T-helper 17 cell (primary cell): ENCODE measurements at places on chromosomes 4 and X. TPM values are rescaled to one million over a fixed set of nuclear protein-coding genes. Genes with fewer than 3 reads are reported as not detected.

Gene CT45A5
- total RNA-seq = not detected

Gene FAM9B
- total RNA-seq = not detected

Gene TCEAL7
- not detected for total RNA-seq

Gene ATP2B3
- total RNA-seq = not detected

Gene DMRTC1
- total RNA-seq = not detected

Gene RASGEF1B
- total RNA-seq = 58.7 TPM

Gene NAT8L
- total RNA-seq = not detected

Gene NR3C2
- total RNA-seq = 41.0 TPM

Gene DCX
- not detected for total RNA-seq

Gene OPN1MW2
- total RNA-seq = not detected

Gene DAPP1
- 24.5 TPM for total RNA-seq

GRCh38 chr4:164779080-164779479, 25.1 kb downstream of the SMIM31 start:
- DNase-seq = no peak
- no peaks in the 10 kb centered on the region for H3K36me3 ChIP-seq
- peaks cover 9% of the 10 kb centered on the region for H3K27me3 ChIP-seq
- H3K4me3 ChIP-seq = no peak overlapping the region
- H3K27ac ChIP-seq = no peak overlapping the region

DNA sequence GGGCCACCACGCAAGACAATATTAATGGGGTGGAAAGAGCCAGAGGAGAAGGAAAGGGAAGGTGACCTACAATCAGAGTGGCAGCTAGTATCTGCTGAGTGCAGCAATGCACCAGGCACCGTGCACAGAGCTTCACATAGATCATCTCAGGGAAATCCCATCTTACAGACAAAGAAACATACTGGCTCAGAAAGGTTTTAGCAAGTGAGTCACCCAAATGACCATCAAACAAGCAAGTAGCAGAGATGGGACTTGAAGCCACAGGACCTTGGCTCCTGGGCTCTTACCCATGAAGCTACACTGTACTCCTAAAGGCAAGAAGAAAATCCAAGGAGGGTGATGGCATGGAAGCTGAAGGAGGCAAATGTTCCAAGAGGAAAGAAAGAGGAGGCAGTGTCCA, 6.8 kb downstream of the ANXA5 start:
- DNase-seq = no peak
- peaks cover 11% of the 10 kb centered on the region for H3K36me3 ChIP-seq
- H3K4me3 ChIP-seq = no peak overlapping the region
- no peaks in the 10 kb centered on the region for H3K27me3 ChIP-seq

- DNase-seq = no peak
- no peaks in the 10 kb centered on the region for H3K36me3 ChIP-seq
- peaks cover 8% of the 10 kb centered on the region for H3K4me1 ChIP-seq
- peaks cover 9% of the 10 kb centered on the region for H3K27me3 ChIP-seq
These were observed 107.6 kb downstream of the QRFPR start for GRCh38 chr4:121273191-121273590.

- H3K27me3 ChIP-seq = no peaks in the 10 kb centered on the region
- H3K4me3 ChIP-seq = peak overlapping the region; percentile 96
- no peaks in the 10 kb centered on the region for H3K36me3 ChIP-seq
- H3K27ac ChIP-seq = peak overlapping the region; percentile 90
- H3K4me1 ChIP-seq = peaks cover 15% of the 10 kb centered on the region
- DNase-seq = no peak
These were observed 986 bp downstream of the MTMR8 start for GRCh38 chrX:64394059-64394873.

DNA sequence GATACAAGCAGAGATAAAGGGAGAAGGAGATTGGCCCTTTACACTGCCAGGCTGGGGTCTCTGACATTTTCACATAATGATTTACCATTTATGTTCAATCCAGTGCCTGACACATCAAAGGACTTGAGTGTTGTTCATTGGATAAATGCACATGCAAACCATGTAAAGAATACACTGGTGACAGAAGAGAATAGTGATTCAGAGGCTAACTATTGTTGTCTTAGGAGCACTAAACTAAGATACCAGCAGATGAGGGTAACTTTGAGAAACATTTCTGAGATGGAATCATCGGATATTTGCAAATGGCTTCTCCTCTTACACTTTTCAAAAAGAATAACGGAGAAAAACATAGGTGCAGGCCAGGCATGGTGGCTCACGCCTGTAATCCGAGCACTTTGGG, 67.3 kb upstream of the HHIP start:
- no peak overlapping the region for H3K27ac ChIP-seq
- no peak for DNase-seq
- no peaks in the 10 kb centered on the region for H3K36me3 ChIP-seq
- H3K27me3 ChIP-seq = no peaks in the 10 kb centered on the region
- H3K4me1 ChIP-seq = no peaks in the 10 kb centered on the region

- H3K4me1 ChIP-seq = peaks cover 30% of the 10 kb centered on the region
- H3K27ac ChIP-seq = peak overlapping the region; percentile 76
- DNase-seq = no peak
- H3K36me3 ChIP-seq = peaks cover 2% of the 10 kb centered on the region
These were observed 8.6 kb downstream of the GALNT7 start for GRCh38 chr4:173177232-173177631.

DNA sequence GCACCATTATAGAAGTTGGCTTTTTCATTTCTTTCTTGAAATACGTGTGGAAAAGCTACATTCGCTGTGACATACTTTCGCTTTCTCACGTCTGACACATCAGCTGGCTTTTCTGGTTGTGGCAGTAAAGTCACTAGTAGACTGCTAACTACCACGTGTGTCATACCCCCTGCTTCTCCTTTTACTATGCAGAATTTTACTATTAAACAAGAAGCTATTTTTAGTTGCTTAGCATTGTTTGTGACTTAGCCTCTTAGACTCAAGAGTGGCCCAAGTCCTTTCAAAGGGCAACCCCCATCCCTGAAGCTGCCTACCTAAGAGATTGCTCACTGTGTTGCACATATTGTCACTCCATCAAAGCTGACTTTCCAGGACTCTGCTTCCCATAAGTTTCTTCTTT, 2.1 kb upstream of the IL2 start:
- peak overlapping the region; percentile 82 for H3K4me3 ChIP-seq
- peaks cover 33% of the 10 kb centered on the region for H3K4me1 ChIP-seq
- H3K27me3 ChIP-seq = no peaks in the 10 kb centered on the region
- DNase-seq = peak; percentile 12
- peak overlapping the region; percentile 87 for H3K27ac ChIP-seq
- H3K36me3 ChIP-seq = peaks cover 2% of the 10 kb centered on the region

GRCh38 chr4:7717161-7717560, 222.5 kb downstream of the AFAP1 start:
- no peak overlapping the region for H3K27ac ChIP-seq
- H3K27me3 ChIP-seq = peaks cover 33% of the 10 kb centered on the region
- no peak for DNase-seq
- peaks cover 2% of the 10 kb centered on the region for H3K4me1 ChIP-seq
- no peak overlapping the region for H3K4me3 ChIP-seq

DNA sequence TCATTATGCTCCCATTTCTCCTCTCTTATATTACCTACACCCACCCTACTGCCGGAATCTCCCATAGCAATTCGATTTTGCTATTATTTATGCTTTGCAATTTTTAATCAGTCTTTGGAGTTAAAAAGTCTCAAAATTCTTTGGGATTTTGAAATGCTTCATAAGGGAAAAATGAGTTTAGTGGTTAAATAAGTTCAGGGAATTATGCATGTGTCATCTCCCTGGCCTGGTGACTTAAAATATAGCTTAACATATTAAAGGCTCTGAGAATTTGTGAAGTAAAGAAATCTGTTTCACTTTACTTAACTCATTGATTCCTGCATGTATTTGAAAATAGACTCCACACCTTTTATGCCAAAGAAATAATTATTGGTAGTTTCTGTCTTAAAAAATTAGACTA, 185.1 kb upstream of the DIPK2B start:
- H3K27ac ChIP-seq = no peak overlapping the region
- no peaks in the 10 kb centered on the region for H3K36me3 ChIP-seq
- H3K4me3 ChIP-seq = no peak overlapping the region
- no peaks in the 10 kb centered on the region for H3K4me1 ChIP-seq

- peaks cover 34% of the 10 kb centered on the region for H3K4me1 ChIP-seq
- H3K4me3 ChIP-seq = peak overlapping the region; percentile 95
- no peaks in the 10 kb centered on the region for H3K27me3 ChIP-seq
- peak overlapping the region; percentile 99 for H3K27ac ChIP-seq
These were observed 1.4 kb upstream of the CLCN3 start for GRCh38 chr4:169618986-169619385.

DNA sequence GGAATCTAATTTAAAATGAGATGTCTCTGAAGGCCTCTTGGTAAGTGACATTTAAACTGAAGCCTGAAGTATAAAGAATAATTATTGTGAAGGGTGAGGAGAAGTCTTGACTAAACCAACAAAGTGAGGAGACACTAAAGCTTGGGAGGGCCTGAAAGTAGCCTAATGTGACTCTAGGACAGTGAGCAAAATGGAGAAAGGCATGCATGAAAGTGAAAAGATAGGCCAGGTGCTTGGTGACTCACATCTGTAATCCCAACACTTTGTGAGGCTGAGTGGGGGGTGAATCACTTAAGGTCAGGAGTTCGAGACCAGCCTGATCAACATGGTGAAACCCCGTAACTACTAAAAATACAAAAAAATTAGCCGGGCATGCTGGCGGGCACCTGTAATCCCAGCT, 46.9 kb upstream of the SMARCAD1 start:
- H3K4me1 ChIP-seq = peaks cover 5% of the 10 kb centered on the region
- no peaks in the 10 kb centered on the region for H3K27me3 ChIP-seq
- H3K4me3 ChIP-seq = no peak overlapping the region
- no peak for DNase-seq
- no peak overlapping the region for H3K27ac ChIP-seq

DNA sequence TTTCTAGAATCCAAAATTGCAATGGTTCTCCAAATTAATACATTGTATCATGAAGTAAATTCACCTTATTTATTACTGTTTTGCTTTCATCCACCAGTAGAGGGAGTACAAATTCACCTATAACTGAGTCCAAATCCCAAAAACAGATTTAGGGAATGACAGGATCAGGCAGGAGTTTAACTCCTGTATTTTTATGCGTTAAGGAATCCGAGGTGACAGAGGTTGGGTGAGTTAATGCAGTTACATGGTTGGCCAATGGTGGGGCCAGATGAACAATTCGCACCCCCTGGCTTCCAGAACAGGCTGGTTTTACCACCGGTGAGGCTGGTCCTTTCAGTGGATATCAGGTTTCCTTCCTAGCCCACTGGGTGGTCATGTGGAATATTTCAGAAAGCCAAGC, 82.4 kb downstream of the MTNR1A start:
- H3K36me3 ChIP-seq = no peaks in the 10 kb centered on the region
- no peak overlapping the region for H3K4me3 ChIP-seq
- H3K4me1 ChIP-seq = peaks cover 3% of the 10 kb centered on the region
- no peak overlapping the region for H3K27ac ChIP-seq

DNA sequence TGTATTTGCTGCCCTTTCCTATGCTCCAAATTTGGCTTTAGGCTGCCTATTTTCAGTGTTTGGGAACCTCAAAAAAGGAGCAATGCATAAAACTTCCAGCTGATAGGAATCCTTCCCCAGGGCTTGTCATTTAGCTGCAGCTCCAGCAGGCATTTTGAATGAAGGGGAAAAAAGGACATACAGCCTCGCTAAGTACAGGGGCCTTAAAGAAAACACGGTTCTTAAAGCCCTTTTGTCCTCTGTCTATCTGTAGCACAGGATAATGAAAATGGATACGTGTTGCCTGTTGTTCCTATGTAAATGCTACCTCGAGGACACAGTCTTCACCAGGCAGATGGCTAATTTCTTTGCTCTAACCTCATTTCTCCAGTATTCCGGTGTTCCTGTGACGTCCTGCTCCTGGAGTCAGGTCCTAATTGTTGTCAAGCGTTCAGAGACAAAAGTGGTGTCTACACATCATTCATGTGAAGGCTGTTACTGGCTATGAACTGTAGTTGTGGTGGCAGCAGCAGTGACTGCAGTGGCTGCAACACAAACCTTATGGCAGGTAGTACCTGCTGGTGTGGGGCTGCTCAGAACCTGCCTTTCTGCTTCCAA, 117.4 kb downstream of the MGST2 start:
- H3K4me3 ChIP-seq = no peak overlapping the region
- H3K27me3 ChIP-seq = peaks cover under 1% of the 10 kb centered on the region
- no peaks in the 10 kb centered on the region for H3K36me3 ChIP-seq
- no peak for DNase-seq
- no peaks in the 10 kb centered on the region for H3K4me1 ChIP-seq

DNA sequence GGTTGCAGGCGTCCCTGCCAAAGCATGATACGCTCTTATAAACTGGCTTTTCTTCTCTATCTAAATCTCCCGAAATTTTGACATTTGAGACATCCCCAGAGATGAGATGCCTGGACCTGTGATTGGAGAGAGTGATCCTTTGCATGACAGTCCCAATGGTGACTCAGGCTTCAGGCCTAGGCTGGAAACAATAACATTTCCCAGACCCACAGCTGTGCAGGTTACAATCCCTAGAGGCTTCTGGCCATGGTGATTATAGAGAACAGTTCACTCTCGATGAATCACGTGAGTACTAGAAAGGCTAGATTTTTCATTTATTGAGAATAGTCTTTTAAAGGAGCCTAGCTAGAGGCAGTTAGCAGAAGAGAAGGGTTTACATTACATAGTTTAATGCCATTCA, 75.9 kb downstream of the SPATA18 start:
- no peak for DNase-seq
- no peak overlapping the region for H3K27ac ChIP-seq
- no peaks in the 10 kb centered on the region for H3K4me1 ChIP-seq
- H3K27me3 ChIP-seq = peaks cover 15% of the 10 kb centered on the region
- H3K4me3 ChIP-seq = no peak overlapping the region

DNA sequence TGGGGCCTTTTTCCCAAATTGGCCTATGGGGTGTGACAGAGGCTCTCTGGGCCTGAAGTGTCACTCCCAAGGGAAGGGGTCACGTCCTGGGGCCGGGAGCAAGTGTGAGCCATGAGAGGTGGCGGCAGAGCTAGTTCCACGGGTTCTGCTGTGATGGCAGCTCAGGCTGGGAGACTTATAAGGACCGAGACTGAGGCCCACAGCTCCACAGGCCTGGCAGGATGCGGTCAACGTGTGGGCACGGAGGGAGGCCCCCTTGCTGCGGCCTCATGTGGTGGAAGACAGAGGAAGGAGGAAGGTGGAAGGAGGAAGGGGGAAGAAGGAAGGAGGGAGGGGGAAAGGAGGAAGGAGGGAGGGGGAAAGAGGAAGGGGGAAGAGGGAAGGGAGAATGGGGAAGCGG, 7.2 kb upstream of the CPLX1 start:
- H3K4me3 ChIP-seq = no peak overlapping the region
- DNase-seq = no peak
- peaks cover 2% of the 10 kb centered on the region for H3K36me3 ChIP-seq
- H3K27me3 ChIP-seq = peaks cover 10% of the 10 kb centered on the region
- H3K4me1 ChIP-seq = peaks cover 6% of the 10 kb centered on the region

DNA sequence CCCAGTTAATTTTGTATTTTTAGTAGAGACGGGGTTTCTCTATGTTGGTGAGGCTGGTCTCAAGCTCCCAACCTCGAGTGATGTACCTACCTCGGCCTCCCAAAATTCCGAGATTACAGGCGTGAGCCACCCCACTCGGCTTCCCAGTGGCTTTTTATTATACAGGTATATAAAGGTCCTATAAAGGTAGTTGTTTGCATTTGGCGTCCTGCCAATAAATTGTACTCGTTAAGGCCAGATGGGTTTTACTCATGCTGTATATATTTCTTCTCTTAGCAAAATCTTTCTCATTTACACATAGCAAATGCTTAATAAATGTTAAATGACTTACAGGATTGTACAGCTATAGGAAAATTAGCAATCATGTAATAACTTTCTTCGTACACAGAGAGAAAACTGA, 6.9 kb downstream of the SHROOM3 start:
- no peak overlapping the region for H3K27ac ChIP-seq
- no peaks in the 10 kb centered on the region for H3K4me1 ChIP-seq
- no peak overlapping the region for H3K4me3 ChIP-seq
- DNase-seq = no peak

- DNase-seq = no peak
- peaks cover 3% of the 10 kb centered on the region for H3K4me1 ChIP-seq
- H3K4me3 ChIP-seq = no peak overlapping the region
- no peak overlapping the region for H3K27ac ChIP-seq
- H3K27me3 ChIP-seq = peaks cover 49% of the 10 kb centered on the region
- no peaks in the 10 kb centered on the region for H3K36me3 ChIP-seq
These were observed 62.9 kb upstream of the FRAS1 start for GRCh38 chr4:77994194-77994721.
